ENCODE measurements at places on chromosomes 7 and 10.

DNA sequence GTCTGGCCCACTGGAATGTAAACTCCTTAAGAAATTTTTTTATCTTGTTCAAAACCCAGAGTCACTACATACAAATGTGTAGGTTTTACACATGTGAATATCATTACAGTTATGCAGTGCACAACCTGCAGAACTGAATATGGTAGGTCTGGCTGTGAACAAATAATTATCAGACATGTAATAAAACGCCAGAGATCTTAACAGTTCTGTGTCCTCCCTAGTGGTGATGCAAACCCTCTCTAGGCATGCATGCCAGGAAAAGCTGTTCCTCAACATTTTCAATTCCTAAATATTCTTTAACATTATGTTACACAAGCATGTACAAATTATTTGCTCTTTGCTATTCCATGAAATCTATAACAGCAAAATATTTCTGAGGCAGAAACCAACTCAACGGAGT lies 124.6 kb downstream of the IMMP2L start:
- DNase-seq = no peak

- DNase-seq = no peak
Observed at GRCh38 chr10:31958856-31959255, 30.2 kb upstream of the ARHGAP12 start.

DNA sequence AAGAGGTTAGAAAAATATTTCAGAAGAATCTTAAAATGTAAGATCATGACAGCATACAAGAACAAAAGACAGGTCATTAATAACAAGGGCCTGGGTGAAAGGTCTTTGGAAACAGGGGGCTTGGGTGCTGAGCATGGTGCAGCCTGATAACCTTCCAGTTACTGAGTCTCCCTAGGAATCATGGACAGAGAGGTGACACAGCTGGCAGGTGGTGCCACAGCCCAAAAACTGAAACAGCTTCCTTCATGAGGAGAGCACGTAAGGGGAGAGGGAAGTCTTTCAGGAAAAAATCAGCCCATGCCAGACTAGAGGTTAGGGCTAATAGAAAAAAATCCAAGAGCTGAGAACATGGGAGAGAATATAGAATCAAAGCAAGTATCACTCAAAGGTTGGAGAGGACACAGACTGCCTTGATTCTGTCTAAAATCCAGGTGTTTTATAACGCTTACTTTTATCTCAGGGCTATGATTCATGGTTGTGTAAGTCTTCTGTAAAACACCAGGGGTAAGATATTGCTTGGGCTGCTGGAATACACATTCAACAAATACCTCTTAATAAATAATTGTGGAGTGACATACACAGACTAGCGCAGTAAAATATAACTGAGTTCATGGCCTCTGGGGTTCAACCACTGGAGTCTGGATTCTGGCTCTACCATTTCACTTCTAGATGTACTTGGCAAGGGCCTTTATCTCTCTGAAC lies 88.1 kb downstream of the SEMA3C start:
- DNase-seq = no peak

GRCh38 chr10:68046642-68047041 lies 28.4 kb downstream of the HERC4 start:
- no peak for DNase-seq

- no peak for DNase-seq
Observed at GRCh38 chr10:50512743-50513416, 110.9 kb downstream of the SGMS1 start.

DNA sequence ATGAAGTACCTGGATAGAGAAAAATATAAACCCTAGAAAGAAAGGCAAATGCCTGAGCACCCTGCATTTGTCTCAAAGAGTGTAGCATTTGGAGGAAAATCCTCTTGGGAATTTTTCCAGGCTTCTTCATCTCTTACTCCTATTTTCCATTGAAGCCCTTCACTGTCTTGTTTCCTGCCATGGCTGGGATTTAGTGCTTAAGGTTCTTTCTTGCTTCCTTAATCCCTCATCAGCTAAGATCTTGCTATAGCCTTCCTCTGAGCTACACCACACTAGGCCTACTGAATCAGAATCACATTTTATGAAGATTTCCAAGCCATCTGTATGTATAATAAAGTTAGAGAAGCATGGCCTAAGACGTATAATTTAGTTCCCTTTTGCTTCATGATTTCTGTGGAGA lies 97.5 kb upstream of the PHYHIPL start:
- DNase-seq = no peak

DNA sequence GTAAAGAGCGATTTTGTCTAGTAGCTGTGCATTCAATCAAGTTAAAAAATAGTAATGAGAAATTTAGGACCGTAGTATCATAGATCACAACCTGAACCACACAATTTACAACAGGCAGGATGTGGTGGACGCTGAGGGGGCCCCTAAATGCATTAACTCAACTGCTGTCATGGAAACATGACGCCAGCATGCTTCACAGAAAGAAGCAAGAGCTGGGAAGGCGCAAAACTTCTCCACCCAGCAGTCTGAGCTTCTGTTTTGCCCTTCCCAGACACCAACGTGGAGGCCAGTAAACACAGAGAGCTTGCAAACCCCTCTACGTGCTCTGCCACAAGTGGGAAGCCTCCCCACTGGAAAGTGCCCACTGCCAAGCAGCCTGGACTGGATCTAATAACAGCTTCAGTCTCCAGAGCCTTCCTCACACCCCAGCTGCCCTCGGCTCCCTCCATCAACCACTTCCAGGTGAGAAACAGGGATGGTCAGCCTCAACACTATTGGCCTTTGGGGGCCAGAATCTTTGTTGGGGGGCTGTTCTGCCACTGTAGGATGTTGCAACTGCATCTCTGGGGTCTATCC lies 151.8 kb downstream of the SFMBT2 start:
- no peak for DNase-seq

- DNase-seq = no peak
Observed at GRCh38 chr7:127776776-127777386, 124.9 kb downstream of the SND1 start.

DNA sequence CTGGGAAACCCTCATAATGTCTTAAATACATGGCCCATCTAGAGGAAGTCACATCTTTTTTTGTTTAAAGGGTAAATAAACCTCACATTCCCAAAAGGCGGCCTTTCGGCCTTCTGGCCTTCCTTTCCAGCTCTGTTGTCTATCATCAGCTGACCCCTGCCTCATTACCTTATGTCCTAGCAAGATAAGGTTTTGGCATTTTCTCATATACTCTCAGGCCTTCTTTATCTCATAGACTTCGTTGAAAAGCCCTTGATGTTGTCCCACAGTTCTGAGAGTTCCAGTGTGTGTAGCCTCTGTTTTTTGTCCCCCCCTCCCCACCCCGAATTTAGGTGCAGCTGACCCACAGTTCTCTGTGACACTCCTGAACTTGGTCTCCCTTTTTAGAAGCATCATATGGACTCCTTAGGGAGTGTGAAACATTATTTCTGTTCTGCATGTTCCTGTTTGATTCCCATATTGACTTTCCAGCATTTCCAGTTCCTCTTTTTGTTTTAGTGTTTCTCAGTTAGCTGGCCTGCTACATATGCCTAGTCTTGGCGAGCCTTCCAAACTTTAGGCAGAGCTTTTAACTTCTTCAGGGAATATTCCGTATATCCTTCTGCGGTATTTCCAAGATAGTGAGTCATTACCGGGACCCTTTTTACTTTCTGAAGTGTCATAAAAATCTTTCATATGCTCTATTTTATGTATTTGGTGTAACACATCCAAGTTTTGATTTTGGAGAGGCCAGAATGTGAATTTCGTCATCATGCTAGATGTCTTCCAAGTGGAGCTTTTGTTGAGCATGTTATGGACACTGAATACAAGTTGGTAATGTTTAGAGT lies 138.5 kb downstream of the LRRC4 start:
- no peak for DNase-seq
